ENCODE measurements at places on chromosomes 7 and 10.

DNA sequence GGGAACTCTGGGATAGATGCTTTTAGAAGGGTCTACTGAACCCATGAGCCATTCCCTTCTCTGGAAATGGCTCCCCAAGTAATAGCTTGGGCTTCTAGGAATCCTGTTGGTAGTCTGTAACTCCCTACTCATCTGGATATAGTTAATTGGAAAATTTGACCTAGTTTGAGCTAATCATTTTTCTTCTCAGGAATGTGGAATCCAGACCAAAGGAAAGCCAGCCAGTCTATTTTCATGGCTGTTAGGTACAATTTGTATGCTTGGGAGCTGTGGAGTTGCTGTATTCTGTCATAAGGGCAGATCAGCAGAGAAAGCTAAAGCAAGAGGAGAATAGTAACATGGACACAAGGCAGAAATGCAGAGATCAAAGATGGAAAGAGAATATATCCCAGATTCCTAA lies 71.6 kb upstream of the C1GALT1 start:
- no peak for DNase-seq
- no peak overlapping the region for H3K4me3 ChIP-seq
- no peaks in the 10 kb centered on the region for H3K4me1 ChIP-seq
- no peak overlapping the region for H3K27ac ChIP-seq

DNA sequence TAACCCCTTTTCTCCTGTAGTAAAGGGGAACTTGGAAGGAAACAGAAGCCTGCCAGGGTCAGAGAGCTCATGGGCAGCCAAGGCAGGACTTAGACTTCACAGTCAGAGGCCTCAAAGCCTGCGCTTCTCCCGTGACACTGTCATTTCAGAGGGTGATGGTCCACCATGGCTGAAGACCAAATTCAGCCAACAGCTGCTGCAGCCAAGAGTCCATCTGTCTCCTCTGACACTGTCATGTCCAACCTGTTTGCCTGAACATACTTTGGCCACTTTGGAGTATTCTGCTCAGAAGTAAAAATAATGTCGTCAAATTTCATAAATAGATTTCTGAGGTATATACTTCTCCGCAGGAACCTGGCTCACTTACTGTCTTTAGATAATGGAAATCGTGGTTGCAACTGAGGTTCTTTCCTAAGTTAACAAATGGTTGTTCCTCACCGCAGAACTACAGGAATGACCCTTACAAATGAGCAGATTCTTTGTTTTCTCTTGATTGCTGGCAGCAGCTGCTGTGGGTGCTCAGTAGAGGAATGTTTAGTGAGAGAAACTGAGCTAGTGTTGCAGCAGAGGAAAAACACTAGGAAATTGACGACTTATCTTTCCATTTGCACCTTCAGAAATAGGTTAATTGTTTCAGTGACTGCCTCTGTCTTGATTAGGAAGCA lies 626.5 kb downstream of the SDK1 start:
- no peak overlapping the region for H3K4me3 ChIP-seq
- peaks cover 51% of the 10 kb centered on the region for H3K27me3 ChIP-seq
- no peak overlapping the region for H3K27ac ChIP-seq
- H3K36me3 ChIP-seq, result no peaks in the 10 kb centered on the region
- DNase-seq, result no peak

GRCh38 chr7:70539205-70539604 lies 592.7 kb upstream of the GALNT17 start:
- H3K4me1 ChIP-seq, result no peaks in the 10 kb centered on the region
- no peak overlapping the region for H3K4me3 ChIP-seq
- DNase-seq, result no peak

- H3K4me3 ChIP-seq, result no peak overlapping the region
- H3K4me1 ChIP-seq, result no peaks in the 10 kb centered on the region
- DNase-seq, result no peak
- no peaks in the 10 kb centered on the region for H3K36me3 ChIP-seq
- no peak overlapping the region for H3K27ac ChIP-seq
These were observed 470.3 kb downstream of the AUTS2 start for GRCh38 chr7:70068531-70068930.

DNA sequence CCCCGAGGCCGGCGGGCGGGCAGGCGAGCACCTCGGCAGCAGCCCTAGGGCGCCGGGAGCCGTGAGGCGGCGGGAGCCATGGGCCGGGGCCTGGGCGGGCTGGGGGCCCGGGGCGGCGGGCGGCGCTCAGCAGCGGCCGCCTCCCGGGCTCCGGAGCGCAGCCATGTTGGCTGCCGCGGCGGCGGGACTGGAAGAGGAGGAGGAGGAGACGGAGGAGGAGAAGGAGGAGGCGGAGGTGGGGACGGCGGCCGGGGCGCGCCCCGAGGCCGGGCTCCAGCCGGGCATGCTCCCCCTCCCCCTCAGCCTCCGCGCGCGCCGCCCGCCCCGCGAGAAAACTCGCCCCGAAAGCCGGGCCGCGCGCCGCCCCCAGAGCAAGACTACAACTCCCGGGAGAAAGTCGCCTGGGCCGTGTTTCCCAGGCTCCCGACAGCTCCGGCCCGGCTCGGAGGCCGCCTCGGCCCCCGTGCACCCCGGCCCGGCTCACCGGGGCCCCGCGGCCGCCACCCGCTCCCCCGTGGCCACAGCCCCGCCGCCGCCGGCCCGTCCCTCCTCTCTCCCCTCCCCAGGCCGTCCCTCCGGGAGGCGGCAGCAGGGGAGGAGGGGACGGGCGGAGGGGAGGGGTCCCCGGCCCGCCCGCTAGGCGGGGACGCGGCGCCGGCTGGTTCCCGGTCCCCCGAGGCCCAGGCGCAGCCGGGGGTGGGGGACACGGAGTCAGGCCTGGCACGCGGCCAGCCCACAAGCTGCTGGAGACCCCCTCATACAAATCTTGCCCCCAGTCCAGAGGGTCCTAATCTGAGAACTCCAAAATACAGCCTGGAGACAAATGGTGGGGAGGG lies at the start of gene DLG5:
DLG5 (minus strand) TSS at position 190 of the 836 bp plus-strand sequence. CDS start 235 bp downstream, outside the sequence.
- H3K4me1 ChIP-seq, result peaks cover 27% of the 10 kb centered on the region
- H3K27ac ChIP-seq, result peak within 1 kb of the TSS; percentile 77
- no peaks in the 10 kb centered on the region for H3K27me3 ChIP-seq
- H3K36me3 ChIP-seq, result no peaks in the 10 kb centered on the region
- DNase-seq, result no peak

GRCh38 chr10:1309617-1310270 lies 253.6 kb downstream of the WDR37 start:
- no peak for DNase-seq
- no peak overlapping the region for H3K27ac ChIP-seq
- H3K4me3 ChIP-seq, result no peak overlapping the region
- no peaks in the 10 kb centered on the region for H3K4me1 ChIP-seq
- H3K36me3 ChIP-seq, result no peaks in the 10 kb centered on the region
- H3K27me3 ChIP-seq, result peaks cover 8% of the 10 kb centered on the region

GRCh38 chr10:81848514-81848913 lies 26.5 kb upstream of the NRG3 start:
- H3K4me3 ChIP-seq, result no peak overlapping the region
- no peak for DNase-seq
- no peaks in the 10 kb centered on the region for H3K36me3 ChIP-seq
- no peak overlapping the region for H3K27ac ChIP-seq

DNA sequence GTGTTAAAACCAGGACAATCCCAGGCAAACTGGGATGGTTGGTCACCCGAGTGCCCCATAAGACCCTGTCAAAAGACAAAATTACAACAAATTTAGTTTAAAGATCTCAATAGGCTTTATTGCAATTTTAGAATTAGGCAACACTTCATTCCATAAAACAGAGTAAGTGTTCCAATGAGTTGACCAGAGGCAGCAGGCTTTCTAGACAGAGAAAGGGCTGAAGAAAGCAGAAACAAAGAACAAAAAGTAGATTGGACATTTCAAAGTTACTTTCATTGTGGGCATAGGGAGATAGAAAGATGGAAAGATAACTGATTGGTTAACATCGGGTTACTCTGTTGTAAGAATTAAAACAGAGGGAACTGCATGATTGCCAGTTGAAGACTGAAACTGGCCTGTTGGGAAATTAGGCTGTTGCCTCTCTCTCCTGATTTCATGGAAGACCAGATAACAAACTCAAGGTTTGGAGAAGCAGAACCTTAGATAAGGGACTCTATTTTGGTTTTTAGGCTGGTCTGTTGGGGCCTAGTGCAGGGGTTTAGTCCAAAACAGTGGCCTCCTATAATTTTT lies 36.3 kb downstream of the ENTPD1 start:
- H3K27ac ChIP-seq, result no peak overlapping the region
- no peak for DNase-seq
- no peak overlapping the region for H3K4me3 ChIP-seq
- no peaks in the 10 kb centered on the region for H3K4me1 ChIP-seq

DNA sequence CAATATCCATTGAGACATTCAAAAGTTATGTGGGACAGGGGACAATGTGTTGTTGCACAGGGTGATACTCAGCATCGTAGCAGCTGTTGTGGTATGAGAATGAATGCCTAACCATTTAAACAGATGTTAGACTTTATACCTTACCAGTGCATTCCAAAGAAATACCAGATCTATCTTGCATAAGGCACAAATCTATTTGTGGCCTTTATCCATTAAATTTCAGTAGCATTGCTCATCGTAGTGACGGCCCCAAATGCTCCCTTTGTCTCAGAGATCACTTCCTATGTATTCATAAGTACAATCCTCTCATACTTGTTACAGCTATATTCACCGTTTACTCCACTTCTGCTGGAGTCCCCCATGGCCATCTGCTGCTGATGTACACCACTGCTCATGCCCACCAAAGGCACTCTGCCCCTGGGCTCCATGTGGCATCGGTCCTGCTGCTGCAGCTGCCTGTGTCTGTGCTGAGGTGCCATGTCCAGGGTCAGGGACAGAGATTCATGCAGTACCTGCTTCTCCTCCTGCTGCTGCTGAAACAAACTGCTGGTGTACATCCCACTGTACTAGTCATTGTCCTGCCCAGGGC lies 96.3 kb downstream of the CPED1 start:
- H3K27ac ChIP-seq, result no peak overlapping the region
- DNase-seq, result no peak
- H3K4me3 ChIP-seq, result no peak overlapping the region
- H3K36me3 ChIP-seq, result no peaks in the 10 kb centered on the region
- H3K27me3 ChIP-seq, result no peaks in the 10 kb centered on the region

DNA sequence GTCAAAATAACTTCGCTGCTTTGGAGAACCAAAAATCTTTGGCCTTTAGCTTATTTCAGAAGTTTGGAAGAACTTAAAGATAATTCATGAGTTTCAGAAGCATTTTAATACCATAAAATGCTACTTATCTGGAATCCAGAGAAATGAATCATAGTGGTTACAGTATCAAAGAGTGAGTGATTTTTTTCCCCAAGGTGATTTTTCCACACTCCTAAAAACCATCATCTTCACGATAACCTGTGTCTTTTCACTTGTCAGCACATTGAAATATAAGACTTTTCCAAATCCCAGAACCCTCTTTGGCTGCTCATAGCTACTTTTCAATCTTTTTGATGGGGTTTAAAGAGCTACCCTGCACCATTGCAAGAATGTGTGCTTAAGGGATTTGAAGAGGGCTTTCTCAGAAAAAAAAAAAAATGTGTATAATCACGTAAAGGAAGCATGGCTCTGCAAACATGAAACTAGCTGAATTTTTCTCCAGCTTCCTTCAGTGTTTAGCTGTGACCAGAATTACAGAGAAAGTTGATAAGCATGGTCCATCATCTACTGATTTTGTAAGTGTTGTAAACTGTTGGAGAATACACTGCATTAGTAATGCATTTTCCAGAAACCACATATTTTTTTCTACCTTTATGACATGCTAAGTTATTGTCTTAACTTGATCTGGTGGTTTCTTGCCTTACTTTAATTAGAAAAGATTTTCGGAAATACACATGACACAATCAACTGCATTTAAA lies 134.9 kb downstream of the BICC1 start:
- peaks cover 26% of the 10 kb centered on the region for H3K27me3 ChIP-seq
- H3K4me1 ChIP-seq, result no peaks in the 10 kb centered on the region
- DNase-seq, result no peak
- H3K4me3 ChIP-seq, result no peak overlapping the region

DNA sequence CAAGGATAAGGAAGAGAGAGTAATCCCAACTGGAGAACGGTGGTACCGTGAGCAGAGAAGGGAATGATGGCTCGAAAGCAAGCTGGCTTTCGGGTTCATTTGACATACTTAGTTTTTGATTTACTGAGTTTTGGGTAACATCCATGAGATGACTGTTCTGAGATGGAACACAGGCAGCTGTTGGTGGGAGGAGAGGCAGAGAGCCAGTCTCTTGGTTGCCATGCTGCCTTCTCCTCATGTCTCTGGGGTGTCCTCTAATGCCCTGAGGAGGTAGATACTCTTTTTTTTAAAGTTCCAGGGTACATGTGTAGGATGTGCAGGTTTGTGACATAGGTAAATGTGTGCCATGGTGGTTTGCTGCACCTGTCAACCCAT lies 76.4 kb upstream of the NRP1 start:
- H3K27me3 ChIP-seq, result no peaks in the 10 kb centered on the region
- no peak overlapping the region for H3K27ac ChIP-seq
- H3K36me3 ChIP-seq, result no peaks in the 10 kb centered on the region
- no peak overlapping the region for H3K4me3 ChIP-seq
- no peak for DNase-seq
- H3K4me1 ChIP-seq, result no peaks in the 10 kb centered on the region

GRCh38 chr7:50339990-50340500 lies 35.5 kb downstream of the IKZF1 start:
- no peaks in the 10 kb centered on the region for H3K36me3 ChIP-seq
- no peaks in the 10 kb centered on the region for H3K4me1 ChIP-seq
- H3K27ac ChIP-seq, result no peak overlapping the region
- peaks cover 6% of the 10 kb centered on the region for H3K27me3 ChIP-seq
- H3K4me3 ChIP-seq, result no peak overlapping the region

- no peak for DNase-seq
- H3K27me3 ChIP-seq, result no peaks in the 10 kb centered on the region
- no peak overlapping the region for H3K4me3 ChIP-seq
- no peaks in the 10 kb centered on the region for H3K36me3 ChIP-seq
These were observed 24.2 kb downstream of the HGF start for GRCh38 chr7:81745637-81746036.

GRCh38 chr10:115118346-115118745 lies 25.2 kb downstream of the ATRNL1 start:
- DNase-seq, result no peak
- H3K4me3 ChIP-seq, result no peak overlapping the region
- no peaks in the 10 kb centered on the region for H3K36me3 ChIP-seq
- no peak overlapping the region for H3K27ac ChIP-seq
- no peaks in the 10 kb centered on the region for H3K27me3 ChIP-seq

GRCh38 chr7:74042746-74043522 lies 15.0 kb downstream of the ELN start:
- no peak for DNase-seq
- no peak overlapping the region for H3K4me3 ChIP-seq
- H3K36me3 ChIP-seq, result no peaks in the 10 kb centered on the region
- no peak overlapping the region for H3K27ac ChIP-seq
- H3K27me3 ChIP-seq, result no peaks in the 10 kb centered on the region

- H3K27ac ChIP-seq, result no peak overlapping the region
- no peaks in the 10 kb centered on the region for H3K36me3 ChIP-seq
- no peaks in the 10 kb centered on the region for H3K27me3 ChIP-seq
- peak overlapping the region; percentile 21 for H3K4me3 ChIP-seq
- peaks cover 16% of the 10 kb centered on the region for H3K4me1 ChIP-seq
- DNase-seq, result no peak
These were observed 1.3 kb upstream of the SP4 start for GRCh38 chr7:21426286-21427181.

GRCh38 chr7:15998617-15999016 lies 312.1 kb upstream of the MEOX2 start:
- no peak overlapping the region for H3K4me3 ChIP-seq
- no peak overlapping the region for H3K27ac ChIP-seq
- H3K27me3 ChIP-seq, result no peaks in the 10 kb centered on the region
- no peaks in the 10 kb centered on the region for H3K36me3 ChIP-seq
- DNase-seq, result no peak

GRCh38 chr10:92737484-92737883 lies 47.7 kb downstream of the HHEX start:
- H3K4me1 ChIP-seq, result no peaks in the 10 kb centered on the region
- DNase-seq, result no peak
- H3K4me3 ChIP-seq, result no peak overlapping the region
- no peaks in the 10 kb centered on the region for H3K27me3 ChIP-seq

Measured in HCT116 (cell line).